ENCODE measurements at places on chromosomes 3 and 15.

GRCh38 chr3:196140224-196140623, 58.3 kb upstream of the TFRC start:
- no peak for DNase-seq

GRCh38 chr15:93451822-93452221, 362.8 kb upstream of the RGMA start:
- no peak for DNase-seq

- DNase-seq, result no peak
Measured at GRCh38 chr3:52119826-52120225, 34.4 kb downstream of the POC1A start.

- DNase-seq, result no peak
Measured at GRCh38 chr15:79218588-79219200, 63.8 kb upstream of the ANKRD34C start.

DNA sequence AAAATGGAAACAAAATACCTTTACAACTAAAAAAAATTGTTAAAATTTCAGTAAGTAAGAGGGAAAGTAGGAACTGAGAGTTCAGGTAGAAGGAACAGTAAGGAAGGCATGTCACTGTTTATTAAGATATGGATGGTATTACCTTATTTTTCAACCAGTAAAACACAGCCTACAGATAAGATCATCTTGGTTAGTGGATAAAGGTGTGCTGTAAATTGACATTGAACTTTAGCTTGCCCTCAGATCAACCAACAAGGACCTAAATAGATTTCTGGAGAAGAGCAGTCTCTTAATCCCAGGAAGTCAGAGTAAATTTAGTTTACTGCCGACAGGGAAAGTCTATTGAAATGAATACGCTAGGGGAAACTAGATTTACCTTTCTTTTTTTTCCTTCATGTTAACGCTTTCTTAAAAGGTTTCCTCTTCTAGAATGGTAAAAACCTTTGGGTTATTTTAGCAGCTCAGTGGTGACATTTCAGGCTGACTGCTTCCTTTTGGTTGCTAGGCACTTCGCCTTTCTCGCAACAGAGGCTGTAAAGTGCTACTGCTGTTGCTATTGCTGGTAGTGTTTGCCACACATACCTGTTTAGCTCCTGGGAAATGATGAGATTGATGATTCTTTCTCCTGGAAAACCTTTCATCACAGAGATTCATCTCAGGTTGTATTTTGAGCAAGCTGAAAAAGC, 12.9 kb downstream of the DZIP3 start:
- DNase-seq, result no peak

GRCh38 chr3:143442814-143443447, 323.4 kb downstream of the CHST2 start:
- DNase-seq, result no peak

DNA sequence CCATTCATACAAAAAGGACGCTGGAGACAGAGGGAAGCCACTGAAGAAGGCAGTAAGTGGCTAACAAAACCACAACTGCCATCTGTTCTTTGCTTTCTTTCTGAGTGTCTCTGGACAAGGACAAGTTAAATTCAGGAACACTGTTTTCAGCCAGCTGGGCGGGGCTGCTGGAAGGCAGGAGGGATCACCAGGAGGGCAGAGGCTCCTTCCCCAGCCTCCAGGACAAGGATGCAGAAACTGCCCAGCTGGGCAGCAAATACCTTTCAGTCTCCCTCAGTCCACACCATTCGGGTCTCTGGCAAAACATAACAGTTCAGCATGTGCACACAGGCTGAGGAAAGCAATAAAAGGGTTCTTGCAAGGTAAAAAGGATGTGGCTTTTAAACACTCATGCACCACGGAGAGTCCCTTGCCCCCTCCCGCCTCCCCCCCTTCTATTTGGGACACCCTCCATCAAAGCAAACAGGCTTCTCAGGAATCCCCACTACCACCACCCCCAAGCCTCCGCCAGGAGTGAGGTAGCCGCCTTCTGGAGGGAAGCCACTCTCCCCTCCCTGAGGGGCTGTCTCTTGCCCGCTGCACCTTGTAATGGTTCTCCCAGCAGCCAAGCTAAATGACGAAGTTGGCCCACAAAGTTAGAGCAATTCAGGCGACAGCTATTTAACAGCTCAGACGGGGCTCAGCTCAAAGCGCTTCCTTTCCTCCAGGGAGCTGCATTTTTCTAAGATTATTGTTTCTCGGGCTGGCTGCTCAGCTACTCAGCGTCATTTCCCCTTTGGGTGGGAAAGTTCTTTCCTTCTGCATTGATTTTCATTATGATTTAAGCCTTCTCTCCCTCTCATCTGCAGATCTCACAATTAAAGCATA, 3.8 kb downstream of the HEG1 start:
- peak; percentile 45 for DNase-seq

DNA sequence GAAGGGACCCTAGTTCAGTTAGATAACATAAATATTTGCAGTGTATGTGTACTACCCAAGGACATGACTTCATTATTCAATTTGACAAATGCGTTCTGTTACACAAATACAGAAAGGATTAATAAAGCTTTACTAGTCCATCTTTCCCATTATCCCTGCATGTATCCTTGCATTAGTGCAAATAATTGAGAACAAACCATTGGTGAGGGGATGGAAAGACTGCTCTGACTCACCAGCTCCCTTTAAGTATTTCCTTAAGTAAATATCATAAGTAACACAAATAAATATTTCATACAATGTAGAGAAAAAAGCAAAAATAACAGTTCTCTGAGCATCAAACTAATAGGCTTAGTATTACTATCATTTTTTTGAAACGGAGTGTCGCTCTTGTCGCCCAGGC, 1.9 kb upstream of the GPD1L start:
- DNase-seq, result no peak

GRCh38 chr15:31086344-31086743, 15.2 kb downstream of the TRPM1 start:
- DNase-seq, result no peak

DNA sequence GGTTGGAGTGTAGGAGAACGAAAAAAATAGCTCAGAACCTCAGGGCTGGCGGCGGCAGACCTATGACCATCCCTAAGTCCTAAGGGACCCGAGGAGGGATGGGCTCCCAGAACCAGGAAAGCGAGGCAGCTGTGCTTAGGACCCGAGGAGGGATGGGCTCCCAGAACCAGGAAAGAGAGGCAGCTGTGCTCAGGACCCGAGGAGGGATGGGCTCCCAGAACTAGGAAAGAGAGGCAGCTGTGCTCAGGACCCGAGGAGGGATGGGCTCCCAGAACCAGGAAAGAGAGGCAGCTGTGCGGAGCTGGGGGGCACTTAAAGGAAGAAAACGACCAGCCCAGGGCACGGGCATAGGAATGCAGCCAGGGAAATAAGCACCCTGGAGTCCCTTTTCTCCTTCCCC, 125.0 kb upstream of the DLG1 start:
- no peak for DNase-seq

GRCh38 chr3:172726380-172726779, 15.5 kb upstream of the NCEH1 start:
- DNase-seq, result no peak

GRCh38 chr15:41899854-41900442, 6.1 kb upstream of the SPTBN5 start:
- DNase-seq, result no peak

- DNase-seq, result no peak
Measured at GRCh38 chr3:156519758-156520162, 35.2 kb downstream of the SSR3 start.

DNA sequence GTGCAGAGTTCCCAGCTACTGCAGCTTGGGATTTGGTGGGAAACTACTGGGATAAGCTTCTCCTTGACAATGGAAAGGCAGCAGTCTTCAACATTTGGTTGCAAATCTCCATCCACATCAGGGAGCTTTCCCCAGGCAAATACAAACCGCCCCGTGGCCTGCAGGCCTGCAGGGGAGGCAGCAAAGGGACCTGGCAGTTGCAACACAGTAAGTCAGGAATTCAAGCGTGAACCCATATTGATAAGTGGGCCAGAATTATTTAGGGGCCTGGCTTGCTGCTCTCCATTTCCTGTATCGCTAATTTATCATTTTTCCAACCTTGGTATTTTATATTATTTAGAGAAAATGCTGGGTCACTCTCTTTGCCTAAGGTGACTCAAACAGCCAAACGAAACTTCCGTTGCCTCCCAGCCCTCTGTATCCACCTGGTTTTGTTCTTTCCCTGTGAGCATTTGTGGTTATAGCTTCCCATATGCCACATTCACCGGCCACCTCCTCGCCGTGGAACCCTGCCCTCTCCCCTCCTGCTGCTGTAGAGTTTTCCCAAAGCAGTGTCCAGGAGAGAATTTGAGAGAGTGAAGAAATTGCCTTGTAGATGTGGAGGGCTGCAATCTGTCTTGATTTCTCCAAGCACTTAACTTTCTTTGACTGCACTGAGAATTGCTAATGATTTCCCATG, 34.8 kb downstream of the B3GALNT1 start:
- no peak for DNase-seq

GRCh38 chr3:48750856-48751255, 33.8 kb upstream of the IP6K2 start:
- no peak for DNase-seq

DNA sequence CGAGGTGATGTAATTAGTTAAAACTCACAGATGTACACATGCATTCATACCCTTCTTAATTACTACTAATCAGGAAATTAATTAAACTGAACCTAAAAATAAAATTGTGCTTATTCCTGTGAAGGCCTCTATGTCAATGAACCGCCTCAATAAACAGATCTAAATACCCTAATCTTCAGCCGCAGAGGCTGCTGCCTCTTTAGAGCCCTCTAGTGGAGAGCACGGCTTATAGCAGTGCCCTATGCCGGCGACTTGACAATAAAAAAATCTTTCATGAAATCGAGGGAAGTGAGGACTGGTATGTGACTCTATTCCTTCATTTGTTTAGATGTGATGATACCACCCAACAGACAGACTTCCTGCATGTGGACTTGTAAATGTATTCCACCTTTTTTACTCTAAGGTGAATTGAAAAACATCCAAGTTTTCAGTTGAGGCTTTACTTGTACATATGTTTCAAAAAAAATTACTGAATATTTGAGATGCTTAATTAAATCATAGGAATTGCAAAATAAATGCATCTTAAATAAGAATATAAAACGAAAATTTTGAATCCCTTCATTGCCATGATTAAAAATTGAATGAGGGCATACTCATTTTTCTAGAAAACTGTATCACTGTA, 8.3 kb upstream of the EPHA3 start:
- DNase-seq, result peak; percentile 19

DNA sequence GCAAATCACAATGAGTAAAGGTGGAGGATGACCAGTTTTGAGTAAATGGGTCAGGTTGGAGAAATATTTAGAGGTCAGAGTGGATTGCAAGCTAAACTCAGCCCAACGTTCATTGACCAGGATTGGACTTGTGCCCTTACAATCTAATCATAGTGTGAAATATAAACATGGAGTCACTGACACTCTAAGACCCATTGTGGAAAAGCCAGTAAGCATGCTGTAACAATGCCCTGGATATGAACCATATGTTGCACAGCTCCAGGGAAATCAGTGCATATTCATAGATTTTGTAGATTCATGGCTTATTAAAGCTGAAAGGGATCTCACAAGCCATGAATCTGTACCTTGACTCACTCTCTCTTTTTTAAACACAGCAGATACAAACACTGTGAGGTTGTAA, 660.2 kb upstream of the LMCD1 start:
- DNase-seq, result no peak

DNA sequence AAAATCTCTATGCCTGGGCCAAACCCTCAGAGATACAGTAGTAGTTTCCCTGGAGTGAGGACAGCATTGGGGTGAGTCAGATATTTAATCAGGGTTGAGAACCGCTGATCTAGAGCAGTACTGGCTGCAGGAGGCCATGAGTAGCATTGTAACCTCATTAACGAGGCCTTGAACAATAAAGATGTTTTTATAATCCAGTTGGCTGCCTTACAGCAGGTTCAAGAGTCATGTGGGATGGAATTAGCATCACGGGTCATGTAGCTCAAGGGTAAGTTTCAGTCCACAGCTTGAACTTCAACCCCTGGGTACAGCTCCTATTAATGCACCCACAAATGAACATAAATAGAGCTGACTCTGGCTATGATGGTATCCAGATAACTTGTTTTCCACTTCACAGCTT, 5.1 kb downstream of the HPS3 start:
- no peak for DNase-seq

GRCh38 chr3:188890572-188891270, 281.1 kb upstream of the TPRG1 start:
- DNase-seq, result no peak

DNA sequence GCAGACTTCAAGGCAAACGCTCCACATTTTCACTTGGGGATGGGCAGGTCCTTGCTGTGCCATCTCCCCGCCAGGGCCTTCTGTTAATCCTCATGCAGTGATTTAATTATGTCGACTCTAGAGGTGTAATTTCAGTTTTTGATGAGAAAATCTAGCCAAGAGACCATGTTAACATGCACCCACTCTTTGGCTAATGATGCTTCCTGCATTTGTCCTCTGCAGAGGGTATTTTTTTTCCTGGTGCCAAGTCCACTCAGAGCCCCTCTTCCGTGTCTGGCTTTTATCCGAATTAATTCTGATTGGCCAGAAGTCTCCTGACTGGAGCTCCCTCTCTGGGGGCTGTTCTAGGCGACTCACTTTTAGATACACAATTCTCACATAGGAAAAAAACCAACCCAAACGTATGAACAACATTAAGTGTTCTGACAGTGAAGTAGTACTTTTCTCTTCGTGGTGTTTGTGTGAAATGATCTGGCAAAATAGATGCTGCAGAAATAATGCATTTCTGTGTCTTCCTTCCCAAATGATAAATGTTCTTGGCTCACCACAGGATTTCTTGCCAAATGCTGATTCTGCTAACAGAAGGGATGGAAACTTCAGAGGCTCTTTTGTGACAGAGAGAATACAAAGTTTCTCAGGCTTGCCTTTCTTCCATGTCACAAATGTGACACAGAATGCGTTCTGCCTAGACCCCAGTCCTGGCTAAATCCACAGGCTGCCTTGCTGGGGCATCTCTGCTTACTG, 190.0 kb downstream of the CACNA2D3 start:
- DNase-seq, result no peak

DNA sequence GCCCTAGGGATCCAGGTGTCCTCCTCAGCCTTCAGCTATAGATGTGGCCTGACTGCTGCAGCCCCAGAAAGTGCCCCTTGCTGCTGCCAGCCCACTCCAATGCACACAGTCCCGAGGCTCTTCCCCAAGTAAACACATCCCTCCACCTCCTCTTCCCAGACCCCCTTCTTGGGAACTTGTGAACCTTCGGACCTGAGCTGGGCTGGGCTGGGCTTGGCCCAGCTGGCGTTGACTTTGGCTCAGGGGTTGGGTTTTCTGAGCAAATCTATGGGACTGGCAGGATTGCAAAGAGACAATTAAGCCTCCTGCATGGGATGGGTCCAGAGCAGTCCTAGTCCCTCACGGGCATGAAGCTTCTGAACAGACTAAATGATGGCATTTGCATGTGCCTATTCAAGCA, 14.7 kb downstream of the VIPR1 start:
- DNase-seq, result no peak

DNA sequence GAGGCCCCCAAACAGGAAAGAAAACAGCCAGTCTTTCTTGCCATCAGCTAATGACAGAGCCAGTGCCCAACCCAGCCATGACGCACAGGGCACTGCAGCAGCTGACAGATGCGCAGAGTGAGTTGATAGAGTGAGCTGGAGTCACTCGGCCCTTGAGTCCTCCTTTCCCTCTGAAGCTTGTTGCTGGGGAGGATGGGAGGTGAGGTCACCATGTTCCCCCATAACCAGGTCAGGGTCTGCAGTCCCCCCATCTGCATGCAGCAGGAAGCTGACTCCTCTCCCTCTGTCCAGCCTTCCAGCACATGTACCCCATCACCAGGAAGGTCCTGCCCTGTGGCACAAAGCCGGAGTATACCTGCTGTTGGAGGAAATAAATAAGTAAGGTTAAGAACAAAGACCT, 174.6 kb downstream of the ABHD5 start:
- no peak for DNase-seq
